GM20000 (cell line): ENCODE measurements at places on chromosomes 3 and 15.

DNA sequence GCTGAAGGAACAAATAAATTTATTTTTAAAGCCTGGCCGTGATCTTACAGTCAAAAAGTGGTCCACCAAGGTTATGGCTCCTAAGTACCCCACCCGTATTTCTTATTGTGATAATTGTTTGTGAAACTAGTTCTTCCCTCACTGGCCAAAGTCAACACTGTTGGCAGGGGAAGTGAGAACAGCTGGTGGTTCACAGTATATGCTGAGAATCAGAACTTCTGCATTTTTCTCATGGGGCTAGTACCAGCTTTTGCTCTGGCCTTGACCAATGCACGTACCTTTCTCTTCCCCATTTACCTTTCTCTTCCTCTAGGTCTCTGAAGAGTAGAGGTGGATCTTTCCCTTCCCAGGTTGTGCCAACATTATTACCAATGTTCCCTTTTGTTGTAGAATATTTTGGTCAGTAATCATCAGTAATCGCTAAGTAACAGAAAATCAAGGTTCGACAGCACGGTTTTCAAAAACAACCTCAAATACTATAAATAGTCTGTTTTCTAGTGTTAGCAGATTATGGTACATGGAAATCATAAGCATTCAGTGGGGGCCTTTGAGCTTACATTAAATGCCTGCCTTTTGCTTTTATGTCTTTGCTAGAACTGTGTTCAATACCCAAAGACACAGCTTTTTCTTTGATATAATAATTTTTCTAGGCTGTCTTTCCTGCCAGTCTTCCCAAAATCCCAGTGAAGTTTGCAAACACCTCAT lies 268.0 kb downstream of the LPP start:
- DNase-seq, result peak; percentile 25

DNA sequence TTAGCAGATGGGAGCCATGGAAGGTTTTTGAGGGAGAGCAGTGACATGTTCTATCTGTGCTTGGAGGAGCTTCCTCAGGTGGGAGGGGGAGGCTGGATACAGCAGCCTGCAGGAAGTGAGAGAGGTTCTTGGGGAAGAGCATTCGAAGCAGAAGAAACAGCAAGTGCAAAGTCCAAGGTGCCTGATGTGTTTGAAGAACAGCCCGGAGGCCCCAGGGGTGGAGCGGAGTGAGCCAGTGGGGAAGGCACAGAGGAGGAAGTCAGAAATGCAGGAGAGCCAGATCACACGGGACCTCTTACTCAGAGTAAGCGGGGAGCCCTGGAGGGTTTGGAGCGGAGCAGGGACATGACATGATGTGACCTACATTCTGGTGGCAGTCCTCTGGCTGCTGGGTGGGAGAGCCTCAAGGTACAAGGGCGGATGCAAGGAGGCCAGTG lies 10.8 kb downstream of the ITGA11 start:
- no peak for DNase-seq

GRCh38 chr3:73449774-73450173 lies 175.0 kb downstream of the PDZRN3 start:
- no peak for DNase-seq

GRCh38 chr15:83207660-83208366 lies at the start of gene HDGFL3:
HDGFL3 (minus strand) TSS chr15:83207823; CDS start chr15:83207414, 409 bp downstream.
- DNase-seq, result peak; percentile 63

- DNase-seq, result no peak
Observed at GRCh38 chr3:194675680-194676079, 3.7 kb upstream of the LSG1 start.

GRCh38 chr3:160330690-160331089 lies 68.3 kb downstream of the IFT80 start:
- no peak for DNase-seq

GRCh38 chr15:59892985-59893384 lies 111.1 kb upstream of the FOXB1 start:
- DNase-seq, result no peak

- no peak for DNase-seq
Observed at GRCh38 chr15:35514759-35515158, 31.2 kb downstream of the DPH6 start.

- no peak for DNase-seq
Observed at GRCh38 chr3:136297826-136298225, 47.7 kb downstream of the PCCB start.

- no peak for DNase-seq
Observed at GRCh38 chr3:195240939-195241338, 30.0 kb downstream of the XXYLT1 start.

DNA sequence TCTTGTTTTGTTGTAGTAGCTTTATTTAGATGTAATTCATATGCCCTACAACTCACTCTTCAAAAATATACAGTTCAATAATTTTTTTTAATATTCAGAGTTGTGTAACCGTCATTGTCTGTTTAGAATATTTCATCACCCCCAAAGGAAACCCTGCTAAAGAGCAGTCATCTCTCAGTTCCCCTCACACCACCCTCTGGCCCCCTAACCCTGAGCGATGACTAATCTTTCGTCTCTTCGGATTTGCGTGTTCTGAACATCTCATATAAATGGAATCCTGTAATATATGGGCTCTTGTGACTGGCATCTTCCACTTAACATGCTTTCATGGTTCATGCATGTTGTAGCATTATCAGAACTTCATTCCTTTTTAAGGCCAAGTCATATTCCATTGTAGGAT lies 183.8 kb downstream of the ATG7 start:
- no peak for DNase-seq

DNA sequence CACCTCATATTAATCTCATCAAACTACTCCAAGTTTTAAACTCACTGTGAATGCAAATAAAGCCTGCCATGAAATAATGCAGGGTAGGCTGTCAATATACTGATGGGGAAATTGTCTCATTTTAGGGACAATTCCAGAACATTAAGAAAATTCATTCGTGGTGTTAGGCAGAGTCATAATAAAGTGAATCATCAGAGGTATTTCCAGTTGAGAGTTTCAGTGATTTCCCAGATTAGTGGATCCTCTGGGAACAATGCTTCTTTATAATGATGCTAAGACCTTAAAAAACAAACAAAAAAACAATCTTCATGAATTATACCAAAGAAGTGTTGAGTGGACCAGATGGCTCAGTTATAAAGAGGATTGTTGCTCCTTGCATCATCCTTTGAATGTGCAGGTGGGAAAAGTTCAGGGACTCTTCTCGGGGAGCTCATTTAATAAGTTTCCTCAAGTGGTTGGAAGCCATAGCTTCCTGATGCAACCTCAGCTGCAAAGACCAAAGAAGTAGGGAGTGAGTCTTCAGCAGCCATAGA lies 360.9 kb upstream of the TRIM42 start:
- no peak for DNase-seq

GRCh38 chr15:66508293-66508883 lies 3.3 kb downstream of the ZWILCH start:
- DNase-seq, result no peak

- no peak for DNase-seq
Observed at GRCh38 chr3:174219738-174220137, 639.4 kb upstream of the NAALADL2 start.

DNA sequence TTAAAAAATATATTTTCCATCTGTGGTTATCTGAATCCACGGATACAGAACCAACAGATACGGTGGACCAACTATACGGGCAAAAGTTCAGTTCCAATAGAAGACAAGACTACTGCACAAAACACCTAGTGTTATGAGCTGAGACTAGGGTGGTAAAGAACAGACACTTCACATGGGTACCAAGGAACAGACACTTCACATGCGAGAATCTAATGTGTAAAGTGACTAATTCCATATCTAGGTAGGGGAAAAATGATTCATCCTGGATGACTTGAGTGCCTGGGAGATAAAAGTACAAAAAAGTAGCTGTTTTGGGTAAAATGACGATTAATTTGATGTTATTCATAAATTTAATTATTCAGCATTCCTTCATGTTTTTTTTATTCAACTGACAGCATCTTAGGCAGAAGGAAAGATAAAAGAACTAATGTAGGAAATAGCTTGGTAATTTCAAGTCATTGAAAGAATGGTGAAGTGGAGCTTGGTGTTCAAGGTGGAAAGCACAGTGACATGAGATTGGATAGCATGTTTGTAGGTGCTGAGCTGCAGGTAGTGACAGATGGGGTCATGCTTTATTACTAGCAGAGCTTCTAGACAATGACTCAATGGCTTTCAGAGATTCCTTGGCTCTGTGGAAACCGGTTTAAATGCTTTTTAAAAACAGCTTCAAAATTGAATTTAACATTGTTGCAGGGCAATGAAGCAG lies 5.2 kb downstream of the CD200 start:
- no peak for DNase-seq

GRCh38 chr15:80635953-80636352 lies 59.2 kb upstream of the ABHD17C start:
- DNase-seq, result no peak

DNA sequence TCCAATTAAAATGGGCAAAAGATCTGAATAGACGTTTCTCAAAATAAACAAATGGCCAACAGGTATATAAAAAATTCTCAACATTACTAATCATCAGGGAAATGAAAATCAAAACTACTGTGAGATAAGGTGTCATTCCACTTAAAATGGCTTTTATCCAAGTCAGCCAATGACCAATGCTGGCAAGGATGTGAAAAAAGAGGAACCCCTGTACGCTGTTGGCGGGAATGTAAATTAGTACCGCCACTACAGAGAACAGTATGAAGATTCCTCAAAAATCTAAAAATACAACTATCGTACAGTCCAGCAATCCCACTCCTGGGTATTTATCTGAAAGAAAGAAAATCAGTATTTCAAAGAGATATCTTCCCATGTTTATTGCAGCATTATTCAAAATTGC lies 176.9 kb upstream of the STT3B start:
- no peak for DNase-seq

DNA sequence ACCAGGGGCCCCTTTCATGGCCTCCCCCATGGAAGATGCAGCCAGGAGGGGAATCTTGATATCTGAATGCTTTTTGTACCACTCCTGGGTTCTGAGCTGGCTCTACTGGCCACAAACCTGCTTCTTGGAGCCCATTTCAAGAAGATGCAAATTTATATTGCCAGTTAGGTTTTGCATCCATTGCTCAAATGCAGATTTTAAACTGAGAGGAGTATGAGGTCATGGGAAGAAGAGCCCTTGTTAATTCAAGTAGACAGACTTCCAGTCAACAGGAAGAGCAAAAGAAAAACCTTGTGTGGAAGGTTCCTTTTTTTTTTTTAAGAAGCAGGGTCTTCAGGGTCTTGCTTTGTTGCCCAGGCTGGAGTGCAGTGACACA lies 133.5 kb downstream of the PDZRN3 start:
- no peak for DNase-seq

DNA sequence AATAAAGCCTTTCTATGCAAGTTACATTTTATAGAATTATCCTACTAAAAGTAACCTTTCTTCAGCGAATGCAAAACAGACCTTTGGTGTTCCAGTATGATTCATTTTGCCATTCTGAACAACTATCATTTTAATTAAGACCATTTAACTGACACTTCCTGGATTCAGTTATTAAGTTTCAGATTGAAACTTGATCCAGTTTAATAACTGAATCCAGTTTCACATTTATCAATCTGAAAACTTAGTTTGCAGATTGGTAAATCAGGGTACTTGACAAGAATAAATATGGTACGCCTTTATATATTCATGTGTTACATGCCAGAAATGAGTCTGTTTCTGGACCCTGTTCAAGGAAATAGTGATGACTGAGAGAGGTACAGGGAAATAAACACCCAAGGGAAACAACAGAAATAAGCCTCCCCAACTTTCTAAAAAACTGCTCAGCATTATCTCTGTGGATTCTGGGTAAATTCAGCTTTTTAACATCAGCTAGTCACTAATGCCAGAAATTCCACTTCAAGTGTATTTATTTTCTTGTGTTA lies 23.3 kb upstream of the NFKBIZ start:
- no peak for DNase-seq

DNA sequence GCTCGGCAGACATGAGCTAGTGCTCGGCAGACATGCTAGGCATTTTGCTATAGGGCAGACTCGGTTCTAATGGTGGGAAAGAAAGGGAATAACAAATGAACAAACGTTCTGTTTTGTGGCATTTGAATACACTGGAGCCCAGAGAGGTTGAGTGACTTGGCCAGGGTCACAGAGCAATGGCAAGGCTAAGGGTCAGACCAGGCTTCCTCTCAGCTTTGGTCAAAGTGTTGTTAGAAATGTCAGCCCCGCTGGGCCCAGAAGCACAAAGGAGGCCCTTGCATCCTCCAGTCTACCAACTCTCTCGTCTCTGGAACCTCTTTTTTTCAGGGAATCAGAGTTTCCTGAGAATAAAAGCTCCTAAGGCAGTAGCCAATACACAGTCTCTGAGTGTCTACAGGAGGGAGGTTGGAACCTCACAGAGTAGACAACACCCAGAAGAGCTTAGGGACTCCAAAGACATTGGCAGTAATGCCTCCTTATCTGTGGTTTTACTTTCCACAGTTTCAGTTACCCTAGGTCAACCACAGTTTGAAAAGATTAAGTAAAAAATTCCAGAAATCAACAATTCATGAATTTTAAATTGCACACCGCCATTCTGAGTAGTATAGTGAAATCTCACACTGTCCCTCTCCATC lies 47.3 kb downstream of the SSUH2 start:
- no peak for DNase-seq

DNA sequence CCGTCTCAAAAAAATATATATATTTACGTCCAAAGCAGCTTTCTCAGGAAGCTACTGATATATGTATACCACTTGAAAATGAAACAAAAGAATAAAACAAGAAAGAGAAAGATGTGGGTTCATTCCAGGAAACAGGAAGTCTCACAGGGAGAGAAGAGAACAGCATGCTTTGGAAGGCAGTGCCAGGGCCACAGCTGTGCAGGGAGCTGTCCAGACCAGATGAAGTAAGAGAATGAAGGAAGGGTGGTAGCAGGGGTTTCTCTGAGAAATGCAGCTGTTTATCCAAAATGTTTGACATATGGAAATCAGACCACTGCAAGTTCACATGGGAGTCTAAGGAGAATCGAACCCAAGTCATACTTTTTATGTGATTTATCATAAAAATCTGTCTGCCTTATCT lies 8.9 kb upstream of the GPR27 start:
- no peak for DNase-seq

DNA sequence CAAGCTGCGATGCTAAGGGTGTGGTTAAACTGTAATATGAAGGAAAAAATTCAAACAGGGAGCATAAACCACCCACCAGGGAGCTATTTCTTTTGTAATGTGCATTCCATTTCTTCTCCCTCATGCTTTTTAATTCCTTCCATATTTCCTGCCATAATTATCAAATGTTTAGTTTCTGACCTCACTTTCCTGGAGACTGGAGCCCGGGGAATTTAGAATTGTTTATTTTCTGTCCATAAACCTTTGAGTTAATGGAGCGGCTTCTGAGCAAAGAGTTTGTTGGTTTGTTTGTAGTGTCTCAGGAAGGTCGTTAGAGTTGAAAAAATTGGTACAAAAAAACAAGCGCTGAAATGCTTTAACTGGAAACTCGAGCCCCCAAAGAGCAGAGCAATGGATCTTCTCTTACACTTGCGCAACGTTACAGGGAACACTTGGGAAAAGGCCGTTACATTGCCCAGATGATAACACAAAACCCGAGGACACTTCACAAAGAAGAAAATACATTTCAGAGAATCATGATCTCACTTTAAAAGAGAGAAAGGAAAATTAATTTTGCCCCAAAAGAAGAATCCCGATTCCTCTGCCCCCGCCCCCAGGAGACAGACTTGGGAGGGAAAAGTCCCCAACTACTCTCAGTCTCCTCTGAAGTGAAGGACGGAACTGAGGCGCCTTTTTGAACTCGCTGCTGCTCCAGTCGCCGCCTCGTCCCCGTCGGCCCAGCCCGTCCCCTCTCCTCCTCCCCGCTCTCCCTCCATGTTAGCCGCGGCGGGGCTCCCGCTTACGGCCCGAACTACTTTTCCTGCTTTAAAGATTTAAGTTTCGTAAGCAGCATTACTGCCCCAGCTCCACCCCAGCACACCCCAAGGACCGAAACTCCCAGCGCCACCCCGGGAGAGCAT lies 842 bp downstream of the FSTL1 start:
- DNase-seq, result peak; percentile 58

- DNase-seq, result no peak
Observed at GRCh38 chr3:174862666-174863065, 3.5 kb downstream of the NAALADL2 start.
